Liver (tissue), 10 donors: ENCODE measurements at places on chromosomes 2 and 18. TPM values are rescaled to one million over a fixed set of nuclear protein-coding genes. Genes with fewer than 3 reads are reported as not detected.

VWA3B gene
- total RNA-seq, result not detected

DNA sequence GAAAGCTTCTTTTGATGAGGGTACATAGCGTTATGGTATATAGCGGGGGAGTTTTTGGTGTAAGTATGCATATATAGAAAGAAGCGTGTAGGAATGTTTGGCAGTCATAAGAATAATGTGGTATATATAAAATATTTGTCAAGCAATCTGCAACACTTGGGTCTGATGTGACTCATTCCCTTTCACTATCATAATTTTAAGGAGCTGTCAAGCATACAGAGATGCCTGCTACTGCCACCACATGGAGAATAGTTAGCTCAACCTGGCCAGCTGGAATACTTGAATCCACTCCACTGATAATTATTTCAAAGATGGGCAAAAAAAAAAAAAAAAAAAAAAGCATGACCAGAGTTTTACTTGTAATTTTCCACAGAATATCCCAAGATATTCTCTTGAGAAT, 559.8 kb upstream of the REG3G start:
- no peak for DNase-seq
- no peak overlapping the region for H3K4me3 ChIP-seq
- no peak overlapping the region for H3K27ac ChIP-seq
- no peaks in the 10 kb centered on the region for H3K36me3 ChIP-seq
- H3K4me1 ChIP-seq, result no peaks in the 10 kb centered on the region
- no peaks in the 10 kb centered on the region for H3K27me3 ChIP-seq

GRCh38 chr18:79786786-79787526, 10.8 kb upstream of the KCNG2 start:
- no peak overlapping the region for H3K27ac ChIP-seq
- H3K27me3 ChIP-seq, result peaks cover 9% of the 10 kb centered on the region

- no peak overlapping the region for H3K27ac ChIP-seq
- peaks cover 6% of the 10 kb centered on the region for H3K27me3 ChIP-seq
- DNase-seq, result no peak
- no peaks in the 10 kb centered on the region for H3K4me1 ChIP-seq
- no peak overlapping the region for H3K4me3 ChIP-seq
- no peaks in the 10 kb centered on the region for H3K36me3 ChIP-seq
Measured at GRCh38 chr2:222179592-222179991, 119.2 kb downstream of the PAX3 start.

DNA sequence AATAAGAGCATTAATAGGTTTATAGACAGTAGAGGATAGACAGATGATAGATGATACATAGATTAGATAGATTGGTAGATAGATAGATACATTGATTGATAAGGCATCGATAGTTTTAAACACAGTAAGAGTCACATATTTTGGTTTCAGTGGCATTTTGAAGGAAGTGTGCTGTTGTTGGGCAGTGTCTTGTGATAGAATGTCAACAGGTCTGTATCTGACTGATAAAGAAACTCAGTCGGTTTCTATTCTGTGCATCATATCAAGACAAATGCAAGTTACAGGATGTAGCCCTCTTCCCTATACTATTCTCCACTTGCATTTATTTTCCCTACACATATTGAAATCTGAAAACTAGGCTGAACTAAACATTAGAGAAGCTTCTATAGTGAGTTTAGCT, 1229.0 kb upstream of the ZEB2 start:
- H3K36me3 ChIP-seq, result no peaks in the 10 kb centered on the region
- no peak for DNase-seq
- no peak overlapping the region for H3K27ac ChIP-seq
- H3K4me3 ChIP-seq, result no peak overlapping the region
- H3K27me3 ChIP-seq, result no peaks in the 10 kb centered on the region

DNA sequence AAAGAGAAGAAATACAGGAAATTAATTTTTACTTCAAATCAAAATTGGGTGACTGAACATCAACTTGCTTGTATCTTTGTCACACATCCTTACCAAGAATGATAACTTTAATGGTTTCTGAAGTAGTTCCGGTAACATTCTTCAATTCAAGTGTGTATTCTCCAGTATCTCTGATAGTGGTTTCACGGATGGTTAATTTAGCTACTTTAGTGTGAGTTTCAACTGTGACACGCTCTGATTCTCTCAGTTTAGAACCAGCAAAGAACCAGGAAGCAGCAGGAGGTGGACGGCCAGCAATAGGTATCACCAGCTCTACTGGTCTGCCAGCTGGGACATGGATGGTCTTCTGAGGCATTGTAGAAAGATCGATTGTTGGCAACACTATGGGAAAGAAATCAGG, 62.3 kb downstream of the PLEKHA3 start:
- H3K27ac ChIP-seq, result no peak overlapping the region
- H3K4me1 ChIP-seq, result no peaks in the 10 kb centered on the region
- H3K4me3 ChIP-seq, result no peak overlapping the region

- H3K4me3 ChIP-seq, result no peak overlapping the region
- H3K36me3 ChIP-seq, result no peaks in the 10 kb centered on the region
- H3K4me1 ChIP-seq, result no peaks in the 10 kb centered on the region
- no peak overlapping the region for H3K27ac ChIP-seq
Measured at GRCh38 chr2:46430992-46431391, 48.4 kb upstream of the TMEM247 start.

DNA sequence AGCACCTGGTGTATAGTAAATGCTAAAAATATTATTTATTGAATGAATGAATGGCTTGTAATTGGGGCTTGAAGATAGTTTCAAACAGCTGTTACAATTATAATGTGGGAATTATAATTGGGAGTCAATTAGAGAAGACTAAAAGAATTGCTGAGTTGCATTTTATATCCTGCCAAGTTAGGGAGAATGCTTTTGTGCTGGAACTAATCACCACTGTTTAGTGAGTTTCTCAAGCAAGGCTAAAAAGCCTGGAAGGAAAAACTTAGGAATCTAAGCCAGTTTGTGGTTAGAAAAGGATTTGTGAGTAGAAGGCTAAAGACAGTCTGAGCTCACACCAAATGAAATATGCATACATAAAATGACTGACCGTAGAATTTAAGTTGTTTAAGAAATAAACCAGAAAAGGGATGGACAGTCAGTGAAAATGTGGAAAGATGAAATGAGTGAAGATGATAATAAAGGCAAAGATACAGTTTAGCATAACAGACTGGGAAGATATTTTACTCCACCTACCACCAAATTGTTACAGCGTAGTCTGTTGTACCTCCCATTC, 647.7 kb upstream of the FSHR start:
- DNase-seq, result no peak
- no peak overlapping the region for H3K27ac ChIP-seq
- H3K36me3 ChIP-seq, result no peaks in the 10 kb centered on the region
- no peaks in the 10 kb centered on the region for H3K4me1 ChIP-seq

DNA sequence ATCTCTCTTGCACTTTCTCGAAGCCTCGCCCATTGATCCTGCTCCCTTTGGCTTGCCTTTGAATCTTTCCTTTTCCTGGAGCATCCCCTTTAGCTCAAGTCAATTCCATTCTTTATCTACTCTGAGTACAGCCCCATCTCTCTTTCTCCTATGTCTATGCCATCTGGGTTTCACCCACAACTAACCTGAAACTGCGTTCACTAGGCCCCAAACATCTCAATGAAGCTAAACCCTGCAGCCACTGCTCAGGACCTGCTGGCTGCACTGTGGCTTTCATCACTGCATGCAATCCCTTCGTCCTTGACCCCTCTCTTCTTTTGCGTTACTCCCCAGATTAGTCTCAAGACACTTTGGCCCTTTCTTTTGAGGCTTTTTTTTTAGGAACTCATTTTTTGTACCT, 81.6 kb upstream of the CYRIA start:
- H3K36me3 ChIP-seq, result no peaks in the 10 kb centered on the region
- H3K27ac ChIP-seq, result no peak overlapping the region
- no peaks in the 10 kb centered on the region for H3K27me3 ChIP-seq
- DNase-seq, result no peak
- no peak overlapping the region for H3K4me3 ChIP-seq

DNA sequence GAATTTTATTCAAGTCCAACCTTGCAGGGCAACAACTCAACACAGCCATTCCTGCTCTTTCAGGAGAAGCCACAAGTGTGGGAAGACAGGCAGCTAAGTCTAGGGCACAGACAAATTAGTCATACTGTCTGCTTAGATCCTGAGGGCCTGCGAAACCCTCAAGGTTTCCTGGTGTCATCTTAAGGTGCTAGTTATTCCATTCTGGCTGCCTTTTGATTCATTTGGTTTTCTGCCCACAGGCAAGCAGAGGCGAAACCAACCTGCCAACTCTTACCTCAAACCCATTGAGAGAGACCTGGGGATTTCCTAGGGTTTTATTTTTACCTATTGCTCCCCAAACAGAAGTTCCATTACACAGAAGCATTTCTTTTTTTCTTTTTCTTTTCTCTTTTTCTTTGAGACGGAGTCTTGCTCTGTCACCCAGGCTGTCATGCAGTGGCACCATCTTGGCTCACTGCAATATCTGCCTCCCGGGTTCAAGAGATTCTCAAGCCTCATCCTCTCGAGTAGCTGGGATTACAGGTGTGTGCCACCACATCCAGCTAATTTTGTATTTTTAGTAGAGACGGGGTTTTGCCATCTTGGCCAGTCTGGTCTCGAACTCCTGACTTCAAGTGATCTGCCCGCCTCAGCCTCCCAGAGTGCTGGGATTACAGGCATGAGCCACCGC, 23.7 kb upstream of the SCYGR1 start:
- H3K27ac ChIP-seq, result no peak overlapping the region
- H3K36me3 ChIP-seq, result no peaks in the 10 kb centered on the region
- no peak overlapping the region for H3K4me3 ChIP-seq
- peaks cover 6% of the 10 kb centered on the region for H3K4me1 ChIP-seq
- no peak for DNase-seq
- H3K27me3 ChIP-seq, result no peaks in the 10 kb centered on the region

DNA sequence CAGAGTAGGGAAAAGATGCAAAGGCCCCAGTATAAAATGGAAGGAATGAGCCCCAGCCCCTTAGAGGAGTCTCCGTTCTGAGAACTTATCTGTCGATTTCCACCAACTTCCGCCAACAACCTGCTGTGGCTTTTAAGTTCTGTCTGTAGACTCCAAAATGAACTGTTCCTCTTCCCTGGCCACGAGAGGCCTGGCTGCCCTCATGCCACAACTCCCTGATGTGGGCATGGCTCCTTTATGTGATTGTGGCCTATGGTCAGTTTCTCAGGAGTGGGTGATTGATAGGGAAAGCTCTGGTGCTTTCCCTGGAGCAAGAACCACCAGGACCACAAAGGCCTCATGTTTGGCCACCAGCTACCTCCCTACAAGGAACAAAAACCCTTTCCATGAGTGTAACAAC, 18.8 kb upstream of the CD207 start:
- no peak for DNase-seq
- no peaks in the 10 kb centered on the region for H3K4me1 ChIP-seq
- H3K27me3 ChIP-seq, result peaks cover 2% of the 10 kb centered on the region
- H3K27ac ChIP-seq, result no peak overlapping the region
- no peak overlapping the region for H3K4me3 ChIP-seq

DNA sequence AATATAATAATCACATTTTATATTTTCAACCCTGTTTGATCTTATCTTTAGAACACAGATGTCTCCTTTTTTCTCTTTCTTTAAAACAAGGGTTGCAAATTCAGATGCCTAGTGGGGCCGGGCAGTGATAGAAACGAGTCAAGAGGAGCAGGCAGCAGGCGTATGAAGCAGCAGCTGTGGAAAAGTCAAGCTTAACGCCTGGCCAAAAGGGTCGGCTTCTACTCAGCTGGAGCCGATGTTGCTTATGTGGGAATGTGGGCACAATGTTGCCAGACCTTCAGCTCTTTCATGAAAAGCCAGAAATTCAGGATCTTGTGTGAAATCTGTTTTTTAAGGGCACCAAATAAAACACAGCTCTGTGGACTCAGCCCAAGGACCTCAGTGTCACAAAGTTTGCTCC, 642.7 kb downstream of the ARHGAP15 start:
- no peak overlapping the region for H3K27ac ChIP-seq
- H3K36me3 ChIP-seq, result no peaks in the 10 kb centered on the region
- H3K4me3 ChIP-seq, result no peak overlapping the region
- DNase-seq, result no peak
